ENCODE measurements at places on chromosomes 7 and 10. TPM values are rescaled to one million over a fixed set of nuclear protein-coding genes. Genes with fewer than 3 reads are reported as not detected.

WASHC2C gene
- polyA plus RNA-seq = 32.5 TPM

CACNB2 gene
- polyA plus RNA-seq = not detected

CAPZA2 gene
- 15.0 TPM for polyA plus RNA-seq

NPTX2 gene
- not detected for polyA plus RNA-seq

SRRM3 gene
- not detected for polyA plus RNA-seq

PON1 gene
- not detected for polyA plus RNA-seq

KNDC1 gene
- 0.45 TPM for polyA plus RNA-seq

CCL26 gene
- polyA plus RNA-seq = not detected

LFNG gene
- polyA plus RNA-seq = 73.3 TPM

SGCE gene
- polyA plus RNA-seq = 13.5 TPM

SLC29A4 gene
- 0.21 TPM for polyA plus RNA-seq

WDFY4 gene
- polyA plus RNA-seq = 255 TPM

CHST3 gene
- 0.01 TPM for polyA plus RNA-seq

COA1 gene
- 28.7 TPM for polyA plus RNA-seq

DNA sequence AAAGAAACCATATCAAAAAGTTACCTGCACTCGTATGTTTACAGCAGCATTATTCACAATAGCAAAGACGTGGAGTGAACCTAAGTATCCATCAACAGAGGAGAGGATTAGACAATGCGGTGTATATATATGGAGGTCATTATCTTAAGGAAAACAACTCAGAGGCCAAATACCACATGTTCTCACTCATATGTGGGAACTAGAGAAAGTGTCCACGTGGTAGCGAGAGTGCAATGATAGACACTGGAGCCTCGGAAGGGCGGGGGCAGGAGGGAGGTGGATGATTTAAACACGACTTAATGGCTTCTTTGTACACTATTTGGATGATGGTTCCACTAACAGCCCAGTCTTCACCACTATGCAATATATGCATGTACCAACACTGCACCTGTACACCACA is 40.1 kb upstream of the RNF32 start:
- DNase-seq = no peak

DNA sequence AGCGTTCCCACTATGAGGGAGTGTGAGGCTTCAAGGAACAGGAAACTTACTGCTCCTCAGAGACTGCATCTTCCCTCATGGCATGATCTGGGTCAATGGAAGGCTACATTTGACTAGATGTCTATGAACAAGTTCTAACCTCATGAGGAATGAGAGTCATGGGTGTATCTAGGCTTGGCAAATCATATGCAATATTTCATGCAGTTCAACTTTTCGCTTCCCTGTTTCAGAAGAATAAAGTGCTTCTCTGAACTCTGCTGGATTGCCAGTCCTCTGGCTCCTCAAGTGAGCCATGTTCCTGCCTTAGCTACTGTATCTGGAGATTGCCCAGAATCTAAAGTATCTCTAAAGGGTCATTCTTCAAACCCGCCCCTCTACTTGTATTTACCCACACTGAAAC is 54.3 kb upstream of the SEMA3A start:
- no peak for DNase-seq

DNA sequence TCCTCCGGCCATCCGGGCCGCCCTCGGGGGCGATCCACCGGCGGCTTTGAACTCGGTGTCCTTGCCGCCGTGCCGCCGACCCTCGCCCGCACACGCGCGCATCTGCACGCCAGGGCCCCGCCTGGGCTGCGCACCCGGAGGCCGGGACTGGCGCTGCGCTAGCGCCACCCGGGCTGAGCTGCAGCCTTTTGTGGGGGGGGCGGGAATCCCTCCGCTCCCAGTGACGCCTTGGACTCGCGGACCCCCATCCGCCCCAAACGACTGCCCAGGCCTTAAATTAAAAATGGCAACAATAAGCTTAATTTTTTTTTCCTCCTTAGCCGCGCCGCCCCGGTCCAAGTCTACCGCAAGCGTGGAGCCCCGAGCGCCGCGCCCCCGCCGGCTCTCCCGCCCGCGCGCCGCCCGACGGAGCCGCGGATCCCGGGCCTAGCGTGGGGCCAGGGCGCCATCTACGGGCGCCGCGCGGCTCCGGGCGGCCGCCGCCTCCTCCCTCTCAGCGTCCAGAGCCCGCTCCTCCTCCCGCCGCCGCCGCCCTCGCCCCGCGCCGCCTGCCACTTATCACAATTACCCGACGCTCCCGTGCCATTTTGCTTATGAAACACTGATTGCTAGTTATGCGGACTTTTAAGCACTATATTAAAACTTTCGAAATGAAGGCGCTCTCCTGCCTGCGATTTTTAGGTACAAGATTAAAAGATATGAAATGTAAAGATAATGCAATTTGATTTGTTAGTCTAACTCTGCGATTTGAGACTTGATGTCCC is 7.5 kb upstream of the EBF3 start:
- DNase-seq = peak; percentile 43

- no peak for DNase-seq
Observed at GRCh38 chr7:35399216-35399615, 145.3 kb upstream of the TBX20 start.

DNA sequence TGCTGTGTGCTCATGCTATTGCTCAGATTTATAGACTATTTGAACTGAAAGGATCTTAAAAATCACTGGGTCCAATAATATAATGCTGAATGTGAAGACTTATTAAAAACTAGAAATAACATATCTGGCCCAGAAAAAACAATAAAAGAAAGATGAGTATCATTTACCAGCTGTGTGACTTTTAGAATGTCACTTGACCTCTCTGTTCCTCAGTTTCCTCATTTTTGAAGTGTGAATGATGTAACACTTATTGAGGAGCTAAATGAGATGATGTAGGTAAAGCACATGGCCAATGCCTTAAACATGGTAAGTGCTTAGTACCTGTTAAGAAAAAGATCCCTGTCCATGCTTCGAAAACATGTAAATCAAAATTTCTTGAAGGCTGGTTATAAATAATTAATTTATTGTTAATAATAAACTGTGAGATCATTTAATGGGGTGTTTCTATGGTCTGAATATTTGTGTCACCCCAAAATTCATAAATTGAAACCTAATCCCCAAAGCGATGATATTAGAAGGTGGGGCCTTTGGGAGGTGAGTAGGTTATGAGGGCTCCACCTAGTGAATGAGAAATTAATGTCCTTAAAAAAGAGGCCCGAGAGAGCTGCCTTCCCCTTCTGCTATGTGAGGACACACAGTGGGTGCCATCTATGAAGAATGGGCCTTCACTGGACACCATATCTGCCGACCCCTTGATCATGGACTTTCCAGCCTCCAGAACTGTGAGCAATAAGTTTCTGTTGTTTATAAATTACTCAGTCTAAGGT is 13.0 kb downstream of the DNTT start:
- no peak for DNase-seq

GRCh38 chr7:116697761-116698160 is 25.8 kb downstream of the MET start:
- no peak for DNase-seq

DNA sequence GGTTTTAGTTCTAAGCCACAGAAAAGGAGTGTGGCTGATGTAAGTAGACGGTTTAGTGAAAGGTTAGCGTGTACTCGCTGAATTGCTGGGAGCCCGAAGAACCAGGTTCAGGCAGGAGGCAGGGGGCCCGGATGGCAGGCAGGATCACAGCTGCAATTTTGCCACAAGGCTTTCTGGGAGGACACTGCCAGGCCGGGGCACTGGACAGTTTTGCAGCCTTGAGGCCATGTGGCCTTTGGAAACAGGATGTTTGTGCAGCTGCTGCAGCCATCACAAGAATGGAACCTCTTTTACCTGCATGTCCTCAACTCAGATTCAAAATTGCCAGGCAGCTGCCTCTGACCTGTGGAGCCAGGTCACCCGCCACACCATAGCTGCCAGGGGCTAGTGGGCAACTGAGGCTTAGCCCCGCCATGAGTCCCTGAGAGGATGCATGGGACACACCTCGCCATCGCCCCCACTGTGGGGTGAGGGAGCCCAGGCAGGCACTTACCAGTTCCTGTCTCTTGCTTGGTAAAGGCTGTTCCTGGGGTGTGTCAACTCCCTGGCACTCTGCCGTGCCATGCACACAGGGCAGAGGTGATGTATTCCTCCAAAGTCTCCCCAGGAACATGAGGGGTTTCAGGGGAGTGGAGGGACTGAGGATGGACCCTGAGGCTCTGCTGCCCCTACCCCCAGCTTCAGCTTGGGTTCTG is 188.6 kb downstream of the RPS24 start:
- no peak for DNase-seq

- DNase-seq = no peak
Observed at GRCh38 chr7:129255800-129256199, 31.0 kb downstream of the AHCYL2 start.

GRCh38 chr10:35058686-35059085 is 31.5 kb downstream of the CUL2 start:
- DNase-seq = no peak

GRCh38 chr10:52500476-52500875 is 186.4 kb downstream of the DKK1 start:
- DNase-seq = no peak

- DNase-seq = peak; percentile 66
Observed at GRCh38 chr10:110209926-110210673, 2.7 kb downstream of the MXI1 start.

DNA sequence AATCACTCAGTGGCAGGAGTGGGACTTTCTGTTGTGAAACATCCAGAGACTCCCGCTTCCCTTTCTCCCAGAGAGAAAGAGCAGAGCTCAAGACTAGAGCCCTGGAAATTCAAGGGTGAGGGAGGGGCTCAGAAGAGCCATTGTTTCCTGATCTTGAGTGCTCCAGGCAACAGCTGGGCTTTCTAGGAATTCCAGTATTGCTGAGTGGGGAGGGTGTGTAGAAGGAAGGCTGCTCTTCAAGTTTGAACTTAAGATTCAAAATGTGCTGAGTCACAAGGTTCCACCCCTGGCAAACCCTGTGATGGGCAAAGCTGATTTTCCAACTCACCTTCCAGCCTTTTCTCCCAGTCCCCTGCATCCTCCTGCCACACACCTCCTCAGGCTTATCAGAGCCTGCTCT is 42.3 kb upstream of the MSRB2 start:
- no peak for DNase-seq

GRCh38 chr7:68148440-68148839 is 1151.8 kb downstream of the TYW1 start:
- no peak for DNase-seq

GRCh38 chr7:8120390-8121058 is 141.4 kb downstream of the ICA1 start:
- DNase-seq = no peak

GRCh38 chr7:156257904-156258303 is 382.7 kb upstream of the RNF32 start:
- DNase-seq = no peak

All from B cell (primary cell).